ENCODE measurements at places on chromosomes 16 and 17.

GRCh38 chr16:2924901-2925755, 13.4 kb downstream of the FLYWCH1 start:
- no peak for DNase-seq

- no peak for DNase-seq
Observed at GRCh38 chr17:64015447-64015846, 5.0 kb downstream of the ICAM2 start.

GRCh38 chr17:37065486-37066321, 117.0 kb downstream of the AATF start:
- no peak for DNase-seq

DNA sequence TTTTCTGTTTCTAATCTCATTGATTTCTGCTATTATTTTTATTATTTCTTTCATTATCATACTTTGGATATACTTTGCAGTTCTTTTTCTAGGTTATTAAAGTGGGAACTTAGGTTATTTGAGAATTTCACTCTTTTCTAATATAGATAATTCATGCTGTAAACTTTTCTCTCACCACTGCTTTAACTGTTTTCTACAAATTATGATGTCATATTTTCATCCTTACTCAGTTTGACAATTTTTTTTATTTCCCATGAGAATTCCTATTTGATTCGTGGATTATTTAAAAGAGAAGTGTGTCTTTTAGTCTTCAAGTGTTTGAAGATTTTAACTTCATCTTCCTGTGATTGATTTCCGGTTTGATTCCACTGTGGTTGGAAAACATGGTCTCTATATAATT, 336.8 kb upstream of the SALL1 start:
- no peak for DNase-seq

- peak; percentile 36 for DNase-seq
Observed at GRCh38 chr16:27781195-27781524, 231.2 kb downstream of the KATNIP start.

GRCh38 chr17:76951375-76951905, 83.2 kb downstream of the MGAT5B start:
- DNase-seq = no peak

- no peak for DNase-seq
Observed at GRCh38 chr16:22007159-22007508, 777 bp upstream of the MOSMO start.

GRCh38 chr16:19844945-19845641, 39.6 kb downstream of the GPRC5B start:
- peak; percentile 80 for DNase-seq

GRCh38 chr17:49280061-49280460, 49.5 kb upstream of the PHOSPHO1 start:
- no peak for DNase-seq

GRCh38 chr17:19958023-19958422, 19.6 kb downstream of the AKAP10 start:
- DNase-seq = peak; percentile 91
